Pulmonary artery endothelial cell (primary cell): ENCODE measurements at places on chromosomes 2 and 18. TPM values are rescaled to one million over a fixed set of nuclear protein-coding genes. Genes with fewer than 3 reads are reported as not detected.

CNOT9 gene
- total RNA-seq: 49.5 and 64.3 TPM in 2 replicates

UCN gene
- total RNA-seq: 0.20 and 0.39 TPM in 2 replicates

SPIRE1 gene
- 31.8 and 36.6 TPM in 2 replicates for total RNA-seq

RNU2-63P gene
- total RNA-seq: 66.2 TPM in 1 of 2 replicates, not detected in the other

COLEC12 gene
- 13.5 and 24.3 TPM in 2 replicates for total RNA-seq

ERFE gene
- 0.46 and 0.53 TPM in 2 replicates for total RNA-seq
